ENCODE measurements at places on chromosomes 2 and 18.

- no peak for DNase-seq
Observed at GRCh38 chr18:35089382-35089781, 48.2 kb downstream of the MAPRE2 start.

GRCh38 chr2:239252393-239252792 is 148.4 kb downstream of the HDAC4 start:
- DNase-seq = no peak

DNA sequence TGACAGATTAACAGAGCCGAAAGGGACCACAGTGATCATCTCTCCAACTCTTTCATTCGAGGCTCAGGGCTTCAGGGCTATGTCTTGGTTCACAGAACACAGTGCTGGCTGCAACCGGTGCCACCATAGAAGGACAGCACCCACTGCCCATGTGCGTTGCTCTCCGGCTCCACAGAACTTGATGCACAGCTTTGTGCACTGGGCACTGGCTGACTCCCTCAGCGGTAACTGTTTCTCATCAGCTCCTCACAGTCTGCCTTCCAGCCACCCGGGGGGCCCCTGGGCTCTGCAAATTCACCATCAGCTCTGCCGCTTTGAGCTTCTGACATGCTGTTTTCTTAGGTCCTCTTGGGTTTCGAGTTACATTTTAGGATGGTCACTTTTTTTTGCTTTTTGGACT is 124.3 kb upstream of the RAB12 start:
- DNase-seq = no peak

DNA sequence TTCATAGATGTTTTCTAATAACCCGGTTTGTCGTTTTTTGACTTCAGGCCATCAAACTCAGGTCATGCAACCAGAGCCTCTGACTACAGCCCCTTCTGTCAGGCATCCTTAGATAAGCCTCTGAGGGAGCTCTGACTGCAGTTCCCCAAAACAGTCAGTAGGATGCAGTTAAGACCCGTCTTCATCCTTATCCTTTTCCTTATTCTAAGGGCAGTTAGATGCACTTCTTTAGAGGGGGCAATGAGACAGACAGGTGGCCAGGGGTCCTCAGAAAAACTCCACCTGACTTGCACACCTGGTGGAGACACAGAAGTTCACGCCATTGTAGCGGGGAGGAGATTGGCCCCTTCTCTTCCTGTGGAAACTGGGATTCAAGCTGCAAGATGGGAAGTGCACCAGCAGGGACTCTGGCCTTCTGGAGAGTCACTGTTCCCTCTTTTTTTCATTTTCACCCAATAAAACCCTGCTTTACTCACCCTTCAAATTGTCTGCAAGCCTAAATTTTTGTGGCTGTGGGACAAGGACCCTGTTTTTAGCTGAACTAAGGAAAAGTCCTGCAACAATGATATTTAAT is 104.8 kb upstream of the TFPI start:
- no peak for DNase-seq

DNA sequence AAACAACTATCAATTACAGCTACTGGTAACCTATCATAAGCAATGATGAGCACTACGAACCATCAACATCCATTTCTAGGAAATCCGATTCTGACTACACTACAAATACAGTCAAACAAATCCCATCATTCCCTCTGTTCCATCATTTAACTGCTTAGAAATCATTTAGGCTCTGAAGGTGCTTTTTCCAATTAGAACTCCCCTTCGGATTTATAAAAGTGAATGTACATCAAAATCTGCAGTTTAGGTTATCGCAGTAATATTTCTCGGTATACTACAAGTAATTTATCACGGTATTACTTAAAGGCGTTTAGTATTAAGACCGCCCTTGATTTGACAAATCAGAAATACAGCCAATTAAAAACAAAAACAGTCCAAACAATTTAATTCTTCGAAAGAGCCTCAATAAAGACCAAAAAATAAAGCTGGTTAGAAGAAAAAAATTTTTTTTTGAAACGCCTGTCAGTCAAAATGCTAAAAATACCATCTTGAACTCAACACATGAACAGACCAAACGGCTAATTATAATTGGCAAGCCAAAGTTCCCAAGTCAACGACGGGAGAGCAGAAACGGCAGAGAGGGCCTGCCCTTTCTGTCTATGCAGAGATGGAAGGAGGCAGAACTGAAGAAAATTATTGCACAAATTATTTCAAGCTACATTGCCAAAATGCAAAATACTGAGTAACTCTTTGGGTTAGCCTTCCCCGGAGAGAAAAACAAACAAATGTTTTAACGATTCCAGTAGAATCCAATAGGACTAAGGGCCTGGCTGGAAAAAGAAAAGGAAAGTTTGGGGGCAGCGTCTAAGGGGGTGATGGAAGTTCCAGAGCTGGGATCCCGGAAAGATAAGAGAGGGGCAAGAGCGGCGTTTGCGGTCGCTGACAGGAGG is 1.2 kb downstream of the VPS54 start:
- no peak for DNase-seq

DNA sequence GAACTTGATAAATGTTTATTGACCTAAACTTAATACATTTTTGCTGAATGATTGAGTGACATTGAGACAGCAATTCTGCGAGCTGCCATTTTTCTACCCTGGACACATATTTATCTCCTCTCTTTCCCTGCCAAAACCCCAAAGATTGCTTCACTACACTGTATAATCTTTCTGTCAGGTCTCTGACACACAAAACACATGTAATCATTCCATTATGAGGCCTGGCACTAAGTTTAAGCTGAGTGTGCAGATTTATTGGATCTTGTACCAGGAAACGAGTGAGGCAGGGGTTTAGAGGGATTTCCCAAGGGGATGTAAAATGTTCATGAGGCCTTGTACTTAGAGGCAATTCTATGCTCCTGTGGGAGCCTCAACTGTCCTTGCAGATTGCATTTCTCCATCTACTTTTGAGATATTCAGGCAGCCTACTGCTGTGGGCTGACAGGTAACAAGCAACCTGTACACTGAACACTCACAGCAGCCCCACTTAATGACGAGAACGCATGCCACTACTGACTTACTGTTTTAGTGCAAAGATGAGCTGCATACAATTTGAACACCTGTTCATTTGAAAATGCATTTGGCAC is 13.7 kb upstream of the OSR1 start:
- no peak for DNase-seq

DNA sequence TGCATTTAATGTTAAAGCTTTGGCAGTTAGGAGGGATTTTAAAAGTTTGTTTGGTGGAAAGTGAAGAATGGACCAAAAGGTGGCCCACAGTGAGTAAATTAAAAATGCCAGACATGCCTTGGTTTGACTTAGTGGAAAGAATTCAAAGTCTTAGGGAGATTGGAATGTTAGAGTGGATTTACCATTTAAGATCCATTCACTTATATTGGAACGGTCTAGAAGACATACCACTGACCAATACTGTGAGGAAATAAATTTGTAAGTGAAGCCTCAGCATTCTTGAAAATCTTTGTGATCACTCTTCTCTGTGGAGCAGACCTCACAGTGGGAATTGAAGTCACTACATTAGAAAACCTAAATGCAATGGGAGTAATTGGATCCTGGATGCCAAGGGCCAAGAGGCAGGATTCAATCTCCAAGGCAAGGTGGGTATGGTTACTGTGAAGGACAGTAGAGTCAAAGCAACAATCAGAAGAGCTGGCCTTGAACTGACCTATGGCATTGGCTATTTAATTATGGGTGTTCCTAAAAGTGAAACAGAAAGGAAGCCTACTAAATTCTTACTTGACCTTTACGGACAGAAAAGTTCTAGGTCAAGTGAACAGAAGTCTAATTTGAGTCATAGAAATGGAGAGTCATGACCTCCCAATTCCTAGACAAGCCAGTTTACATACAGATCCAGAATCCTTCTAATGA is 40.2 kb upstream of the VRK2 start:
- no peak for DNase-seq
